ENCODE measurements at places on chromosomes 12 and 14.

DNA sequence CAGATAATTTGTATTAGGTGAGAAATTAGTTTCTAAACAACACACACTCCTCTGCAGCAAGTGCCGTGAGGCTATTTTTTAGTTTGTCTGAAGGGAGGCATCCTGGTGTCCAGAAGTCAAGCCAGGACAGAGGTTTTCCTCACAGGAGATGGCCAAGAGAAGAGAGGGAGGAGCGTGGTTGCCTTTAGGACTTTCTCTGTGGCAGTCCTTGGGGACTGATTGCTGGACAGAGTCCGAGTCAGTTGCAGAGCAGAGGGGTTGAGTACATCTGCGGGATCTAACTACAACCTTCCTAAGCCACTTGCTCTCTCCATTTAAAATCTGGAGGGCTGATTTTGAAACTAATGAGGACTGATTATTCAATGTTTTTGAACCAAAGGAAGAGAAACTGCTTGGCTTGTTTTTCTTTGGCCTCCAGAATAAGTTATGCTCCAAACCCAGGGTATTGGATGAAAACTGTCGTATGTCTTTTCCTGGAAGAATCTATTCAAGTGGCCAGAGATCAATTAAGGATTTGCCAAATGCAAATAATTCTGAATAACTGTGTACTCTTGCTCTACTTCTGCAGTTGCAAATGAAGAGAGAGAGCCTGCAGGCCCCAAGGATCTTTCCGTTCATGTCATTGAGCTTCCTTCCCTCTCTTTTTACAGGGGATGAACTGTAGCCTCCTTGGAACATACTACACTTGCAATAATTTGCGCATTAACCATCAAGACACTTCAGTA lies 1.2 kb downstream of the SLCO1C1 start:
- no peak for DNase-seq

GRCh38 chr12:49967777-49968250 lies 4.9 kb upstream of the AQP6 start:
- DNase-seq, result no peak

DNA sequence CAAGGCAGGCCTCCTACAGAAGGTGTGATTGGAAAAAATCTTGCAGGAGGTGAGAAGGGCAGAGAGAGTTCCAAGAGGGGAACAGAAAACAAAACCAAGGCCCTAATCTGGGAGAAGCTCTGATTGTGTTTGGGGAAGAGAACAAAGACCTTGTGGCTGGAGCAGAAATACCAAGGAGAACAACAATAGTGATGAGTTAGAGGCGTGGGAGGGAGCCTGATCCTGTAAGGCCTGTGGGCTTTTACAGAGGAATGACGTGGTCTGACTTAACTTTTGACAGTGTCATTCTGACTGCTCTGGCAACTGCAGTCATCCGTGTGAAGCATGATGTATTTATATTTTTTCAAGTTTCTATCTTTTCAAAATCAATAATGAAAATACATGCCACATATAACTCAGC lies 200.6 kb downstream of the ANO4 start:
- DNase-seq, result peak; percentile 21

DNA sequence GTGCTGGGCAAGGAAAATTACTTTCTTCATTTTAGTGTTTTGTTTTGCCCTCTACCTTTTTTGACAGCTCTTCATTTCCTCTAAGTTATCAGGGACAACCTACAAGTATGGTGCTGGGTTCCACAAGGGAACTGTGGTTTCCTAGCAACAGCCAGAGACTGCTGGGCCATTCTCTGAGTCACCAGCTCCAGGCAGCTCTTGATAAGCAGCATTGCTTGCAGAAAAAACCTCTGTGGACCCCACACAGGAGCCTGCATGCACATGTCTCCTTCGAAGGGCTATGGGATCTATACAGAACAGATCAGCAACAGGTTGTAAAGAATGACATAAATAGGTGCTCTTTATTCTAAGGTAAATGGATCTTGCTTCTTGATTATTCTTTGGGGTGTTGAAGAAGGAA lies 81.0 kb upstream of the CCDC196 start:
- DNase-seq, result no peak

GRCh38 chr12:22491034-22491433 lies 53.3 kb downstream of the C2CD5 start:
- DNase-seq, result no peak

All from GM13977 (cell line).